ENCODE measurements at places on chromosomes 6 and 20. TPM values are rescaled to one million over a fixed set of nuclear protein-coding genes. Genes with fewer than 3 reads are reported as not detected.

Gene HEY2
- 1.1 TPM for total RNA-seq

- DNase-seq: no peak
Observed at GRCh38 chr6:159532155-159532554, 160.9 kb downstream of the SOD2 start.

Gene SLC22A7
- not detected for total RNA-seq

Gene ATRN
- 31.2 TPM for total RNA-seq

DNA sequence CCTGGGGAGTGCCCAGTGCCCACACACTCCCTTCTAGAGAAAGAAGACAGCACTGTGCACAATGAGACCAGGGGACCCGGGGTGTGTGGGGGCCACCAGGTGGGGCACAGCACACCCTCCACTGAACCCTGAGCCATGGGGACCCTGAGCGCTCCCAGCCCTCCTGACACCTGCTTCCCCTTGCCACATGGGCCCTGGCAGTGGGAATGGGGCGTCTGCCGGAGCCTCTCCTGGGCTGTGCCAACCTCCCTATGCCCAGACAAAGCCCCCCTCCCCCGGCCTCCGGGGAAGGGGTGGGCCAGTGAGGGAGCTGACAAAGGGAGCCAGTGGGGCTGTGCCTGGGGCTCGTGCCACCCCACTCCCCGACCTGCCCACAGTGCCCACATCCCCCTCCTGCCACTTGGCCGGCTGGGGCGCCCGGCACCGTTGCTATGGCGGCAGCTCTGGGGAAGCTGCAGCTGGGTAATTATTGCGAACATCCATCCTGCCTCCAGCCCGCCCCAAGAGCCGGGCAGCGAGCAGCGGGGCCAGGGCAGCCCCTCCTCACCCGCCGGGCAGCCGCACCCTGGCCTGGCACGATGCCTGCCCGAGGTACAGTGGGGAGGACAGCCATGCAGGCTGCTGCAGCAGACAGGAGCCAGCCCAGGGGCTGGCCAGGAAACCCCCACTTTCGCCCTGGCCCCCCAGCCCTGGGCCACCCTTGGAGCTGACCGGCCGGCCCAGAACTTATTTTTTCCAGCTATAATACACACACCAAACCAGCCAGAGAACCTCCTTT lies 41.9 kb upstream of the NOL4L start:
- no peak for DNase-seq

GRCh38 chr6:75526502-75527127 lies 33.0 kb upstream of the FILIP1 start:
- DNase-seq: peak; percentile 77

Gene RAB23
- 43.7 TPM for total RNA-seq

GRCh38 chr6:85824329-85824728 lies 181.6 kb upstream of the SYNCRIP start:
- DNase-seq: no peak

Gene PHACTR1
- 6.1 TPM for total RNA-seq
